GM18507 (cell line): ENCODE measurements at places on chromosomes 5 and 9.

GRCh38 chr9:137021979-137022661, 5.9 kb downstream of the ABCA2 start:
- no peak for DNase-seq

DNA sequence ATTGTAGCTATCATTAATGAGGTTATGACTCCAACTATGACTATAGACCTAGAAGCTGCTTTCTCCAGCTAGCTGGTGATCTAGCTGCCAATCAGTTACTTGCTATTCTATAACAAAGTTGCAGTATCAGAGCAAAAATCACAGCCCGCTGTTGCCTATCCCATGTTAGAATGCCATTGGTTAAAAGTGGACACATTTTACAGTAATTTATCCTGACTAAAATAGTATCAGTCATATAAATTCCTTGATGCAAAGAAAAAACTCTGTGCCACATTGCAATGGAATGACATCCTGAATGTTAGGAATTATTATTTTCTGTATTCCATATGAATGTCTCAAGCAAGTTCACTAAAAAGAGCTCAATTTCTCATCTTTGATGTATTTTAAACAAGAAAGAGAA, 626.5 kb downstream of the PDE4D start:
- no peak for DNase-seq

- DNase-seq = no peak
Measured at GRCh38 chr5:120567921-120568320, 103.8 kb downstream of the PRR16 start.

DNA sequence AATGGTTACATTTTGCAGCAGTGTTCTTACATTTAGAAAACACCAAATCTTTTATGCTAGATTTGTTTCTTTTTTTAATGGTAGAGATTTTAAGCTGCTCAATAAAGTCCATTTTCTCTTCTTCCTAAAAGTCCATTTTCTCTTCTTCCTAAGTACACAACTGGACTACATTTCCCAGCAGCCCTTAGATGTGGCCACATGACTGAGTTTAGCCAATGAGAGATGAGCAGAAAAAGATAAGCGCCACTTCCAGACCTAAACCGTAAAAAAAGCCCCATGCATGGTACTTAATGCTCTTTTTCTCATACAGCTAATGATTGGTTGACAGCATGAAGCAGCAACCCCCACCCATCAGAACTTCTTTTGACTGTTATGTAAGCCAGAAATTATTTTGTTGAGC, 206.7 kb downstream of the FAM114A2 start:
- DNase-seq = peak; percentile 8

- no peak for DNase-seq
Measured at GRCh38 chr5:141839015-141839513, 39.1 kb downstream of the PCDH1 start.

- no peak for DNase-seq
Measured at GRCh38 chr9:93304574-93305496, 120.9 kb downstream of the WNK2 start.

DNA sequence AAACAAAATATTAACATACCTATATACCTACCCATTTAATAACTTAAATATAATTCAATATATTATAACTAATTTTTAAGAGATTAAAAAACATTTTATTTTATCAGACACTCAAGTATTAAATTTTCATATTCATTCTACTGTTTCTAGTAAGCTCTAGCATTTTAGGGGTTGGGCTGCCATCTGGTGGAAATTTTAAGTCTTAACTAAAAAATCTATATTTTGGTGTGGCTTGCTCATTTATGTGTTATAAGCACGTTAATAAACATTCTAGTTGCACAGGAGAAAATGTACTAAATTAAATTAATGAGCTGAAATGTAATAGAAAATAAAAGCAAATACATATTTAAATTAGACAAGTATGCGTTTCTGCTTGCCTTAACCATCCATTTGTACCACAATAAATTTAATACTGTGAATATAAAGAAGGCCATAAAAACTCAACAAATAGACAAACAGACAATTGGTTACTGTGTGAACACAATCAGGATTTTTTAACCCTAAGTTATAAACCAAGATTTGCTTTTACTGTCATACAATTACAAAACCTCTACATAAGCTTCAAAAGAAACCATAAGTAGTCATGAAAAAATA, 1728.3 kb upstream of the CDH9 start:
- no peak for DNase-seq

DNA sequence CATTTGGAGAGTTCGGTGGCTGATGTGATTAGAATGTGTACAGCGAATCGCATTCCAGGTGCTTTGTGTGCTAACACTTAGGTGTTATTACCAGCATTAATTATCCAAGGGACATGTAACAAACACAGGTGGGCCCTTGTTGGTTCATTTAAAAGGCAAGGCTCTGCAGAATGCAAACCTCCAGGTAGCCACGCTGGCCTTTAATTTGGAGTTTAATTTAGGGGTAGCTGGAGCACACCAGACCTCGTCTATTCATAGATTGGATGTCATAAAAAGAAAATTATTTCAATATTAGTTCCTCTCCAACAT, 191.1 kb downstream of the MAT2B start:
- DNase-seq = no peak

DNA sequence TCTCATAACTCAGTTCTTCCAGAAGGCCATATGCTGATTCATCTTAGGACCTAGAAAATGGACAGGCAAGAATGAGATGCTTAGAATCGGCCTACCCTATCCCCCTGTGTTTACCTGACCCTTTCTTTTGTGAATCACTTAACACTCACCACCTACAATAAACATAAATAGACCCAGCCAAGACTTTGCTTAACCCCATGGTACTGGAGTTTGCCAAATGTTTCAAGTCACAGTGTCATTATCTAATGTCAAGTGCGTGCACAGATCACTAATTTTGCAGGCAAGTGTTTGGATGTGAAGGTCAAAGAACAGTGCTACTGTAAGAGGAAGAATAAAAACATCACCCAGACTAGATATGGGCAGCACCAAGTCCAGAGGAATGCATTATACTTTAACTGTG, 77.5 kb downstream of the GLIS3 start:
- no peak for DNase-seq

DNA sequence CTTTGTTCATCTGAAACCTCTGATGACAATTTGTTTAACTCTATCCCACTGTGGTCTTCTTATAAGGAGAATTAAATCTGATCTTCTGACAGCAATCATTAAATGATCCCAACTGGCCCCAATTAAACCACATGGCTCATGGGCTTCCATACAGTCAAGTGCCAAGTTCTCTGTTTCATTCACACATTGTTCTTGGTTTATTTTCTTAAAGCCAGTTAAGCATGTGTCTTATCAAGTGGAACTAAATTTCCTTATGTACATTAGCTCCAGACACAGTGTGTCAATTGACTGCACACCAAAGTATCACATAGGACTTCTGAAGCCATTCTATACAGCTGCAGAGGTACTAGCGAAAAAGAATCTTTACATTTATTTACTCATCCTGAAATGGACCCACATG, 51.2 kb downstream of the MEF2C start:
- DNase-seq = no peak

- DNase-seq = no peak
Measured at GRCh38 chr9:2158766-2159430, 143.8 kb downstream of the SMARCA2 start.

DNA sequence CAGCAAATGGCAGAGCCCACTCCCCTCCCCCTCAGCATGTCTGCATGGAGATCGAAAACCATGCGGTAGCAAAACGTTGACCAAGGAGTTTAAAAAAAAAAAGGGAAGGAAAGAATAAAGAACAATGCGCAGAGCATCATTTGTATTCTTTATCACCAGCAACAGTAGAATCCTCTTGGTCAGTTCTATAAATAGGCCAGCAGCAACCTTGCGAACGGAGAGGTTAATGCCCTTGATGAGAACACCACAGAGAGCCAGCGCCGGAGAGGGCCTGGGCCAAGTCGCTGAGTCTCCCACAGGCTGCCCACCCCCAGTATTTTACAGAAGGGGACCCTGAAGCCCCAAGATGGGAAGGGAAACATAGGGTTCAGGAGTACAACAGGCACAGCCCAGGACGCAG, 22.7 kb downstream of the WHRN start:
- no peak for DNase-seq

DNA sequence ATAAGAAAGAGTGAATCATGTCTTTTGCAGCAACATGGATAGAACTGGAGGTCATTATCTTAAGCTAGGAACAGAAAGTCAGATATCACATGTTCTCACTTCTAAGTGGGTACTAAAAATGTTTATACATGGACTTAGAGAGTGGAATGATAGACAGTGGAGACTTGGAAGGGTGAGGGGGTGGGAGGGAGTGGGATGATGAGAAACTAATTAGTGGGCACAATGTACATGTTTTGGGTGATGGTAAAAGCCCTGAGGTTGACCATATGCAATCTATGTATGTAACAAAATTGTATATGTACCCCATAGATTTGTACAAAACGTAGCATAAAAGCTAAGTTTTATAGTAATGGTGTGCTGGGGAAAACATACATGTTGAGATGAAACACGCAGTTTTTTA, 25.3 kb downstream of the CSNK1G3 start:
- DNase-seq = no peak

DNA sequence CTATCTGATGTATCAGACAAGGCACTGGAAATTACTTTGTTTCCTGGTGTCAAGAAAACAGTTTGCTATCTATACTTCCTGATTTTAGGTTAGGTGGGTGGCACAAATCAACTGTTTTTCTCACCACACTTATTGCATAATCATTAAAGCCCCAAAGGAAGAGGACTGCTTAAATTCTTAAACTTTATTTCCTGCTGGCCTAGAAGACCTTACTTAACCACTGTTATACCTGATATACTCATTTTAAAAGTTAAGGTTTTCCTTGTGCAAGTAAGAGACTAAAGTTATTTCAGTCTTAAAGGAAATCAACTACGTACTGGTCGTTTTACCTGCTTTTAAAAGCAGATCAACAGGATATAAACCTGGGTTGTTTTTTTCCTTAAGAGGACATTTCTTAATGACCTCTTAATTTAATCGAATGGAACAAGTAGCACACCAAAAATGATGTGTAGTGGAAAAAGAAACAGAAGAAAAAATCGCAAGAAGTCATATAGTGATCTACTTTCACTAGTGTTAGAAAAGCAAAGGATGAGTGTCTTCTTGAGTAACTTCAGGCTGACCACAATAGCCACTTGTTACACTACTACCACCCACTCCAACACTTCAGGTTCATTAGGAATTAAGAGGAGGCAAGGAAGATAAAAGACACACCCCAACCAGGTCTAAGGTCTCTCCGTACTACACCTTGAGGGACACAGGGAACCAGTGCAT, 974 bp downstream of the CLINT1 start:
- DNase-seq = no peak

GRCh38 chr5:151278845-151279244, 24.7 kb downstream of the SLC36A3 start:
- DNase-seq = no peak

GRCh38 chr9:16728137-16728508, 142.3 kb downstream of the BNC2 start:
- no peak for DNase-seq

DNA sequence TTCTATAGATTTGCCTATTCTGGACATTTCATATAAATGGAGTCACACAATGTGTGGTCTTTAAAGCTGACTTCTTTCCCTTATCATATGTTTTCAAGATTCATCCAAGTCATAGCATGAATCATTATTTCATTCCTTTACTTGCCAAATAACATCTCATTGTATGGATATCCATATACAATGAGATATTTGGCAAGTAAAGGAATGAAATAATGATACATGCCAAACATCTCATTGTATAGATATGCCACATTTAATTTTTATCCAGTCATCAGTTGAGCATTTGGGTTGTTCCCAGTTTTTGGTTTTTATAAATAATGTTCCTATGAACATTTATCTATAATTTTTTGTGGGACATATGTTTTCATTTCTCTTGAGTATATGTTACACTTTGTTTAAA, 20.5 kb upstream of the OR2K2 start:
- no peak for DNase-seq

GRCh38 chr5:110852053-110852452, 113.2 kb downstream of the SLC25A46 start:
- no peak for DNase-seq

GRCh38 chr5:61625681-61626621, 293.9 kb downstream of the ZSWIM6 start:
- DNase-seq = no peak

DNA sequence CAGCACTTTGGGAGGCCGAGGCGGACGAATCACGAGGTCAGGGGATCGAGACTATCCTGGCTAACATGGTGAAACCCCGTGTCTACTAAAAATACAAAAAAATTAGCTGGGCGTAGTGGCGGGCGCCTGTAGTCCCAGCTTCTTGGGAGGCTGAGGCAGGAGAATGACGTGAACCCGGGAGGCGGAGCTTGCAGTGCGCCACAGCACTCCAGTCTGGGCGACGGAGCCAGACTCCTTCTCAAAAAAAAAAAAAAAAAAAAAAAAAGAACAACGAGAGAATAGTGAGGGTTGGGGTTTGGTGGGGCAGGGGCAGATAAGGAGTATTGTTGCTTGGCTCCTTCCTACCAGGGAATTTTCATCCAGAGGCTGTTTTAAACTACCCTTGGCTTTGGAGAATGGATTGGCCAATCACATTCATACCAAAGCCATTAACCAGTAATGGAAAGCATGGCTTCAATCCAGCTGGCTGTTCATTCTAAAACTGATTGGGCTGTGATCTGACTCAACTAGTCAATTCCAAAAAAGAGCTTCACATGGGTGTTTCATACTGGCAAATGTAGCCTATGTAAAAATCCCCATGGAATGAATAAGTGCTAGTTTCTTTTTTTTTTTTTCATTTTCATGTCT, 64.4 kb downstream of the PLCXD3 start:
- DNase-seq = no peak

DNA sequence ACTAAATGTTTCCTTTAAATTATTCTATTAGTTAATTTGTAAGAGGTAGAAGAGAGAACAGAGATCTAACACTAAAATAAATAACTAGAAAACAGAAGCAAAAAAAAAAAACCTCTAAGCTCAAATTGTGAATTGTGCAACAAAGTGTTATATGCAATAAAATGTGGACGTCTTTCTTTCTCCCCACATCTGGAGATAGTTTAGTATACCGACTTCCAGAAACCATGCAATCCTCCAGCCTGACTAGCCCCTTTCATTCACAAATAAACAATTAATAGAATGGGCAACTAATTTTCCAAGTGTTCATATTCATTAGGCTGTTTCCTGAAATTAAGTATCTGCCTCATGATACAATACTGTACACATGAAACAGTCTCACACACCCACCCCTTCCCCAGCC, 258.5 kb downstream of the BNC2 start:
- no peak for DNase-seq
